ENCODE measurements at places on chromosomes 11 and 22.

GRCh38 chr11:9057007-9057406 is 34.4 kb downstream of the SCUBE2 start:
- DNase-seq, result peak; percentile 75

- no peak for DNase-seq
These were observed 335.8 kb downstream of the AASDHPPT start for GRCh38 chr11:106413222-106413621.

DNA sequence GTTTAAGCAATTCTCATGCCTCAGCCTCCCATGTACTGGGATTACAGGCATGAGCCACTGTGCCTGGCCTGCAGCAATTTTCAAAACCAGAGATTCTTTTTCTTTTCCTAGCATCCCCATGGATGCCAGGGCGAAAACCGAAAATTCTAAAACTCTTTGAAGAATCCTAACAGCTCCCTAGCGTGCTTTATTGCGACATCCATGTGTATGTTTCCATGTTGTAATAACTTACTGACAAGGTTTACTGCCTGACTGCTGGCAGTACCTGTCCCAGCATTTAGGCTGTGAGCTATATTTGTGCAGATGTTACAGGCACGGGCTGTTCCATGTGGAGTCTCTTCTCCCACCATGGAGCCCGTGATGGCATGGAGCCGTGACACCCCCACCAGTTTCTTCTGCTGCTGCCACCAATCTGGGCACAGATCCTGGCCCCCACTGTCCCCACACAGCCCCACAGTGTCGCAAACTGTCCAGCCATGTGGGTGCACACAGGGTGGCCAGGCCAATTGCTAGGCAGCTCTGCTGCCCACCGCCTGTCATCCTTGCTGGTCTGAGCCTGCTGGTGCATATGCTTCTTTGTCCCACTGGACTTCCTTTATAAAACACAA is 7.1 kb upstream of the TAB1 start:
- DNase-seq, result no peak

DNA sequence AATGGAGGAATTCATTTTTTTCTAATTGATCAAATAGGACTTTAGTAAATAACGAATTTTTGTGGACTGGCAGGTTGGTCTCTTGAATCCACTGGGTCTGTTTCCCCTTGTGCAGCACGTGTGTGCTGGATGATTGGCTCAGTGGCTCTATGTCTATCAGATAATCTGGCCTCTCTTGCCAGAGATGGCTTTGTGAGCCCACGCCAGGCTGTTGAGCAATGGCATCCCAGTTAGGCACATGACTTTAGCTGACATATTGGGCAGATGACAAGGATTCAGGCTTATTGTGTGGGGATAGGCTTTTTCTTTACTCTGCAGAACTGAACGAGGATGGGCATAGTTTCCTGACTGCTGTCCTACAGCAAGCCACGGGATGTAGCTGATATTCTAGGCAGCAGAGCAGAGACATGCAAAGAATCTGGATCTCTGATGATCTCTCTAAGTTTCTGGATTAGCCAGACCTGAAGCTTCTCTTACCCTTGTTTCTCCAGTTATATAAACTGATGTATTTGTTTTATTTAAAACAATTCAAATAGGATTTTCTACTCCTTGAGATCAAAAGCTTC is 144.9 kb downstream of the ARHGAP42 start:
- no peak for DNase-seq

DNA sequence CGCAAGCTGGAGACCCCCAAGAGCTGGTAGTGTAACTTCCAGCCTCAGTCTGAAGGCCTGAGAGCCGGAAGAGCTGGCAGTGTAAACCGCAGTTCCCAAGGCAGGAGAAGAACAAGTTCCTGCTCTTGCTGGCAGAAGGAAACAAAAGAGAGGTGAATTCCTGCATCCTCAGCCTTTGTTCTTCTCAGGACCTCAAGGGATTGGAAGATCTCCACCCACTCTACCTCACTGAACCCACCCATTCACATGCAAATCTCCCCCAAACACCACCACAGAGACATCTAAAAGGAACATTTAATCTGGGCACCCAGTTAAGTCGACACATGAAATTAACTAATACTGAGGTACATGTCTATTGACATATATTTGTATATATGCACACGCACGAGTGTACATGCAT is 1310.3 kb downstream of the TBC1D22A start:
- DNase-seq, result no peak

DNA sequence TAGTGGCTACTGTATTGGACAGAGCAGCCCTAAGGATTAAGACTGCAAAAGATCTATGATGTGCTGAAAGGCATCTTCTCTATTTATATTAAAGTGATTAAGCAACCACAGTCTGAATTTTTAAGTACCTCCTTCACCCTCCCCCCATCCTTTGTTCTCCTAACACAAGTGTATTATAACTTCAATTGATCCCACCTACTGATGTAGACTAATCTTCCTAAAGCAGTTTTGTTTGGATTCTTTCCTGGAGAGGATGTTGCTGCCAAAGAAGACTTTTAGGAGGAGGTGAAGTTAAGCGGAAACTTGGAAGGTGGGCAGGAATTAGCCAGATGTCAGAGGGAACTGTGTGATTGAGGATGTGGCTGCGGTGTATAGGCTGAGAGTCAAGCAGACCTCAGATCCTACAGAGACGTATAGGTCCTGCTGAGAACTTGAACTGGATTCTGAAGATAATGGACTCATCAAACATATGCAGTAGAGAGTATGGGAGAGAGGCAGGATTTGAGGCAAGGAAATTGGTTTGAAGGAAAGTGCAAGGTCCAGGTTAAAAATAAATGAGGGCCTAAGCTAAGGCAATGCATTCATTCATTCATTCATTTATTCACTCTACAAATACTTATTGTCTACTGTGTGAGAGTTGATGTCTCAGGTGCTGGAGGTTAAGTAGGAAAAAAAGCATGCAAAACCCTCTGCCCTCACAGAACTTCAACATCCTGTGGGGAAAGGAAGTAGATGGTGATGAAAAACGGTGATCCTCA is 5.2 kb upstream of the RASSF10 start:
- peak; percentile 47 for DNase-seq

- DNase-seq, result peak; percentile 96
These were observed 71.0 kb upstream of the KIRREL3 start for GRCh38 chr11:127071606-127072005.

DNA sequence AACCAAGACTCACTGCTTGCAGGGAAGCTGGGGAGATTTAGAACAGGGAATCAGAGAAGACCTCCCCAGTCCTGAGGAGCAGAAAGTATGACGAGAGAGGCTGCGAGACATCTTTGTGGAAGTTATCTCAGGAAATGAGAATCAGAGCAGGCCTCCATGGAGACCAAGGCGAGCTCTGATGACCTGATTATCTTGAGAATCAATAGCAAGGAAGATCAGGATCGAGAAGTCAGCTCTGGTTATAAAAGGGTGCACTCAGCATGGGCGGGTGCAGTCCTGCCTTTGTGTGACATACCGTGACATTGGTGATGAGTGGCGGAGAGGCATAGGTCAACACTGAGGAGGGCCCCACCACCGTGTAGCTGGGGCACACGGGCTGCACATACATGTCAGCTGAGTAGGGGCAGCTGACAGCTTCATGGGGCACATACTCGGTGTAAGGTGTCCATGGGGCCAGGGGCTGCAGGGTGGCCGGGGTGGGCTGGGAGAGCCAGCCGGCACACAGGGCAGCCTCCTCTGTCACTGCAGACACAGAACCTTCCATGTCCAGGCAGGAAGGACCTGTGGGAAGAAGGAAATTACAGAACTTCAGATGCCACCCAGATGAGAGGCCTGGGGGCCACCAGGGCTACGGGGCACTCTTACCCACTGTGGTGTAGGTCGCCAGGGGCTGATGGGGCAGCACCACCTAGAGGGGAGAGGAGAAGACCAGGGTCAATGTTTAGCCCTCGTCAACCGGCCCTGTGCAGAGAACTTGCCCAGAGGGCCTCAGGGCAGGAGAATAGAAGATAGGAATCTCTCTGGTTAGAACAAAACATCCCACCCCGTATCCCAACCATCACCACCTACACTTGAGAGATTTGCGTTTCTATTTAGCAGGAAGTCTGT is 21.7 kb downstream of the POU2AF1 start:
- DNase-seq, result peak; percentile 46

DNA sequence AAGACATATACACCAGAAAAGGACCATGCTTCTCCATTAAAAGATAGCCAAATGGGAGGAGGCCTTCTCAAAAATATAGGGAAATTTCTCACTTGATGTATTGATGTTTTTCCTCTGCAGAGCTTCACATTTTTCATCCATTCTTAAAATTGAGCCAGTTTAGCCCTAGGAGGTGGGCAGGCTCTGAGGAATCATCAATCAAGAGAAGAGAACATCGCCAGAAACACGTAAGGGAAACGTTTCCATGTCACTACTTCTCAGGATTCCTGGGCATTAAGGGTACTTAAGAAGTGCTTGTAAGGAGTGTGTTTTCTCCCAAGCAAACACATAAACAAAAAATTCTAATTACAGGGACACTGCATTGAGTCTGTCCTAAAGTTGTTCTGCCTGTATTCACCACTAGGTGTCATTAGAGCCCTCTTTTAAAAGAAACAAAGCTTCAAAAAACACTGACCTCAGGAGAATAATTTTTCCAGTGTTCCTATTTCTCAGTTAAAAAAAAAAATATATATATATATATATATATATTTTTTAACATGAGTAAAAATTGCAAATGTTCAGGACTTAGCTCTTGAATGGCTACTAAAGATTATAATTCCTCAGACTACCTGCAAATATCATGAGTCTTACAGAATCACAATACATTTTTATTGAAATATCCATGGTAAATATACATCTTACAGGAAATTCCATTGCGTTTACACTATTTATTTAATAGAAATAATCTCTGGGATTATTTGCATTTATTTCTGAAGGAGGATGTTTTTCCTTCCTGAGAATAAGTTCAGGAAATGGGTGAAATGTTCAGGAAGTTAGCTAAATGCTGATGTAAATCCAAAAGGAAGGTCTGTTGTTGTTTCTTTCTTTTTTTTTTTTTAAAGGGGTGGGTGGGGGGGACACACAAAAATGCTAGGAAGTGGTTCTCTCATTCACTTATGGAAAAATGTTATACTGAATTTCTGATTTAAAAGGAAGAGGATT is 16.0 kb downstream of the FZD4 start:
- DNase-seq, result peak; percentile 76

GRCh38 chr22:42720263-42721044 is at the start of gene A4GALT:
A4GALT (minus strand) TSS chr22:42720870; CDS start chr22:42693951, 26,919 bp downstream.
- DNase-seq, result peak; percentile 64

DNA sequence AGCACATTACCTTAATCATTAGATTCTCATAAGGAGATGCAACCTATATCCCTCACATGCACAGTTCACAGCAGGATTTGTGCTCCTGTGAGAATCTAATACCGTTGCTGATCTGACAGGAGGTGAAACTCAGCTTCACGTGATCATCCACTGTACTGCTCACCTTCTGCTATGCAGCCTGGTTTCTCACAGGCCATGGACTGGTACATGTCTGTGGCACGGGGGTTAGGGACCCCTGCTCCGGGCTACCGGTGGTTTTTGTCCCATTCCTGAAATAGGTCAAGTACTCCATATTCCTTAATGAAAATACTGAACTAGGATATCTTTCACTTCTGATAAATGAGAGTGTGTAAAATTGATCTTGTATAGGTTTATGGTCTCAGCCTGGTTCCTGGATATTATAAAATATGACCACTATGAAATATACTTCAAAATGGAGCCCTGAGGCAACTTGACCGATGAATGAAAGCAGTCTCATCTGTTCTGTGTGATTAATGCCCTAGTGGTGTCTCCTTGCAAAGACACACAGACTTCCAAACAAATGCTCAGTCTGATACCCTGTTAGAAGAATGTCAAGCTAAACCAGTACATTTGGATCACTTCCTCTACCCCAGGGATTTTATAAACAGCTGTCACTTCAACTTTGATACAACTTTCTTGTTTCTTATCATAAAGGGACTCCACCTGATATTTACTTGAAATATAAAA is 492.9 kb upstream of the ANO3 start:
- DNase-seq, result no peak

- no peak for DNase-seq
These were observed 94.2 kb downstream of the PDE2A start for GRCh38 chr11:72579816-72580641.

- DNase-seq, result no peak
These were observed 942.9 kb downstream of the TBC1D22A start for GRCh38 chr22:47705350-47705749.

DNA sequence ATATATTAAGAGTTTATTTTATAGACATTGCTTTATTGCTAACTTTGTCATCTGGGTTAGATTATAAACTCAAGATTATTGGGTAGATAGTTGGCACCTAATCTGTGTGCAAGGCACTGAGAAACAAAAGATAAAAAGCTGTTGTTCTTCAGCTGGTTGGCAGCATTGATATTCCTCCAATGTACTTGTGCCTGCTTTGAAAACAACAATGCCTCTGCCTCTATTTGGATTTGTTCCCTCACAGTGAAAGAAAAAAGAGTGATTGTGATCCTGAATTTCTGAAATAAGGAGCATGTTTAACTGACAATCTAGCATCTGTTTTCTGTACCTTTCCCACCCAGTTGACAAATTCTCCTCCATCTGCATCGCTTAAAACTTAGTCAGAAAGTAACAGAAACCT is 98.3 kb downstream of the TYR start:
- DNase-seq, result no peak

GRCh38 chr22:50657925-50658324 is 14.7 kb upstream of the SHANK3 start:
- no peak for DNase-seq

DNA sequence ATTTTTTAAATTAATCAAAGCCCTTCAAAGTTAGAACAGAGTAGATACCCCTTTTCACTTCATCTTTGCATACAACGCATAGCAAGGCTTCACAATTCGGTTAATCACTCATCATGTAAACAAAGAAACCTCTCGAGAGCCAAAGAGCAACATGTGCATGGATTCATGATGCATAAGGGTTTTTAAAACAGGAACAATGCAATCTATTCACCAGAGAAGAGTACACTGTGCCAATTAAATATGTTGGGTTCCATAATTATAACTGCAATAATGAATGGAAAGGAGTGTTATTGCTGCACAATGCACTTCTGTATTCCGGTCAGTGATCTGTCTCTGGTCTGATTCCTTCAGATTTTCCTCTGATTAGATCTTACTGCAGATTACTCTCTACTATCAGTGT is 45.3 kb downstream of the CADM1 start:
- peak; percentile 73 for DNase-seq

All from NCI-H69 (cell line).